ENCODE measurements at places on chromosomes 5 and 9.

GRCh38 chr9:87285183-87285850 is 212.3 kb upstream of the DAPK1 start:
- no peak for DNase-seq

GRCh38 chr5:178384816-178385495 is 152.4 kb upstream of the PHYKPL start:
- DNase-seq: no peak

DNA sequence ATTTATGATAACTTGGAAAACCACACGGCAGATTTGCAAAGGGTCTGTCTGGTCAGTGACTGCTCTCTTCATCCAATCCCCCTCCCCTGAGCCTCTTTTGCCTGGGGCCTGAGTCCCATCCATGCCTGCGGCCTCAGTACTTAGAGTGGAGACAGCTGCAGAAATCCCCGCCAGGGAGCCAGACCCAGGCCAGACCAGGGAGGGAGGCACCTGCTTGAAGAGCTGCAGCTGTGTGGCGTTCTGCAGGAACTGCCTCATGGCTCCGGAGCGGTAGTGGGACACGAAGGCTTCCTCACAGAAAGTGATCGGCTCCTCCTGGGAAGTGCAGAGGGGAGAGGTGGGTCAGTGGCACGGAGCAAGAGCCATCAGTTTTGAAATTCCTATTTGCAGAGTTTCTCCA is 101.6 kb downstream of the CRB2 start:
- DNase-seq: no peak

DNA sequence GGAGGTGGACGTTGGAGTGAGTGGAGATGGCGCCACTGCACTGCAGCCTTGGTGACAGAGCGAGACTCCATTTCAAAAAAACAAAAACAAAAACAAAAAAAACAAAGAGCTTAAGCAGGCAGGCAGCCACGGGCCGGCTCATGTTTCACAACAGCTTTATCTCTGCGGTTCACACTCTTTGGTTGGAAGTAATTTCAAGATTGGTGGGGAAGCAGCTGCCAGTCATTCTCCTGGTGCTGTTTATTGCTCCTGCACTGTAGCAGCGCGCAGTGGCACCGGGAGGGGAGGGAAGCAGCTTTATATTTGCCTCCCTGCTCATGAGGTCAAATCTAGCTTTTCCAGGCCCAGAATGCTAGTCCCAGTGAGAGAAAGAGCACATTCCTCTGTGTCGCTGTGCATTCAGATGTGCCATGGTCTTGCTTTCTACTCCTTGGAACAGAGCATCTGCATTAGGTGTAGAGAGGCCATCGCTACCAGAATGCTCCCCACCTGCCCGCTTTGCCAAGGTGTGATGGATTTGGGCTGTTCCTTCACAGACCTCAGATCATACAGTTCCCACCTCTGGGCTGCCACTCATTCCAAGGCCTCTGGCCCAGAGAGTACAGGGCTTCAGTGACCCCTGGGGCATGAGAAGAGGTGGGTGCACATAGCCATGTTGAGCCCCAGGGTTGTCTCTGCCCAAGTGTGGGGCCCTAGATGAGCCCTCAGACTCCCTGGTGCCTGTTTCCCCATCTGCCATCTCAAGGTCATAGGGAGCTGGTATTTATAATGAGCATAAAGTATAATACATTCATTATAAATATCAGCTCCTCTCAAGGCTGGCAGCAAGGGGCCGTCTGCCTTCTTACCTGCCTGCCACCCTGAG is 270.4 kb downstream of the MED10 start:
- no peak for DNase-seq

- no peak for DNase-seq
Observed at GRCh38 chr5:61595426-61595825, 263.4 kb downstream of the ZSWIM6 start.

DNA sequence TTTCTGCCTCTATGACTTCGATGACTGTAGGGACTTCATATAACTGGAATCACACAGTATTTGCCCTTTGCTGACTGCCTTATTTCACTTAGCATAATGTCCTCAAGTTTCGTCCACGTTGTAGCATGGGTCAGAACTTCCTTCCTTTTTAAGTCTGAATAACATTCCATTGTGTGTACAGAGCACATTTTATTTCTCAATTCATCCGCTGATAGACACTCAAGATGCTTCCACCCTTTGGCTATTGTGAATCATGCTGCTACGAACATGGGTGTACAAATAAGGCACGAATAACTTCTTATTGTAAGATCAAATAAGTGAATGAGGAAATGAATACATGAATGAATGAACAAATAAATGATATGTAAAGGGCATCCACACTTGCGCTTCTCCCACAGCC is 13.0 kb downstream of the BARX1 start:
- DNase-seq: no peak

DNA sequence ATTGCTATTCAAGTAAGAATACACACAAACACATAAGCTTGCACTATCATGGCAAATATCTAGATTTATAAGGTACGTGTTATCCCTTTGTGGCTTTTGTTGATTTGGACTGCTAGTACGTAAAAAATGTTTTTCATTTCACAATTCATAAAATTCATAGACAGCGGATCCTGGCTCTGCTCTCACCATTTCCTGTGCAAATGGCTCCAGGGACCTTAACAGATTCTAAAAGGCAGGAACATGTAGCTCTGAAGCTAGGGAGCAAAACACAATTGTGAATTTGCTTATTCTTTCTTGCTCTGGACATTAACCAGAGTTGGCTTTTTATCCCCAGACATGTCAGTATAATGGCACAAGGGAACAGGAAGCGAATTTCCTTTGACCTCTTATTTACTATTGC is 1019.9 kb upstream of the WWC1 start:
- no peak for DNase-seq

GRCh38 chr5:89723907-89724306 is 685.6 kb downstream of the CETN3 start:
- DNase-seq: no peak

- no peak for DNase-seq
Observed at GRCh38 chr9:69427286-69427685, 102.3 kb downstream of the ENTREP1 start.

Data from stimulated activated CD8-positive, alpha-beta memory T cell treated with anti-CD3 and anti-CD28 coated beads, Interleukin-15, amount 100 ng/mL, for 1 hour (primary cell).